ENCODE measurements at places on chromosomes 5 and 9.

GRCh38 chr5:144958002-144958401, 787.3 kb downstream of the KCTD16 start:
- no peak for ATAC-seq

DNA sequence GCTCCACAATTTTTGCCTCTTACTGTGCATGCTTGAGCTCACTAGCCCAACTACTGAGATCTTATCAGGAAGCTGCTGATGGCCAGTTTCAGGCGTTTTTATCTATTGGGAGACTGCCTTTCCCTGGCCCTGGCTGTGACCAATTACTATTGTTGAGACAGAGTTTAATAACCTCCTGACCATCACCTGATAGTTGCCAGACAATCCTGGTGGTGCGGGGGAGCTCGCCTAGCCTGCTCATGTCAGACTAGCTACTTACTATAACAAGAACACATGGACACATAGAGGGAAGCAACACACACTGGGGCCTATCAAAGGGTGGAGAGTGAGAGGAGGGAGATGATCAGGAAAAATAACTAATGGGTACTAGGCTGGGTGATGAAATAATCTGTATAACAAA, 13.0 kb upstream of the OXCT1 start:
- no peak for ATAC-seq

DNA sequence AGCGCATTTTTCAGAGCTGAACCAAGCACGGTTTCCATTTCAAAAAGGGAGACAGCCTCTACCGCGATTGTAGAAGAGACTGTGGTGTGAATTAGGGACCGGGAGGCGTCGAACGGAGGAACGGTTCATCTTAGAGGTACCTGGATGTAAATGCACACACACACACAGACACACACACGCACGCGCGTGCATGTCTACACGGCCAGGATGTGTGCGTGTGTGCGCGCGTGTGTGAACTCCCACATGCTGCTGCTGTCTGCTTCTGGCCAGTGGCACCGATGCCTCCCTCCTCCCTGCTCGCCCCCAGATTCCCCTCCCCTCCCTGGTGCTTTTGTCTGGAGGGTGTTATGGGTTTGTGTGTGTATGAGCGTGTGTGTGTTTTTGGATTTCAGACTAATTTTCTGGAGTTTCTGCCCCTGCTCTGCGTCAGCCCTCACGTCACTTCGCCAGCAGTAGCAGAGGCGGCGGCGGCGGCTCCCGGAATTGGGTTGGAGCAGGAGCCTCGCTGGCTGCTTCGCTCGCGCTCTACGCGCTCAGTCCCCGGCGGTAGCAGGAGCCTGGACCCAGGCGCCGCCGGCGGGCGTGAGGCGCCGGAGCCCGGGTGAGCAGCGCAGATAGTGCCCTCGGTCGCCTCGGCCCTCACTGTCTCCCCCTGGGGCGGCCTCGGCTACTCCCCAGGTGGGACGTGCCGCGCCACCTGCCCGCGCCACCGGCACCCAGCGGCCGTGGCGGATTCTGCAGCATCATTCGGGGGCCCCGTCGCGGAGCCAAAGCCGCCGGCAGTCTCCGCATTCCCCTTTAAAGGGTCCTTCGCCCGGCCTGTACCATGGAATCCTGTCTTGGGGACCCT, at the start of gene NTRK2:
Gene NTRK2 (plus strand): TSS at position 442 of the 850 bp plus-strand sequence. CDS start 1,020 bp downstream, outside the sequence.
- peak; percentile 25 for ATAC-seq

- no peak for ATAC-seq
Measured at GRCh38 chr5:364497-364896, 43.0 kb downstream of the AHRR start.

DNA sequence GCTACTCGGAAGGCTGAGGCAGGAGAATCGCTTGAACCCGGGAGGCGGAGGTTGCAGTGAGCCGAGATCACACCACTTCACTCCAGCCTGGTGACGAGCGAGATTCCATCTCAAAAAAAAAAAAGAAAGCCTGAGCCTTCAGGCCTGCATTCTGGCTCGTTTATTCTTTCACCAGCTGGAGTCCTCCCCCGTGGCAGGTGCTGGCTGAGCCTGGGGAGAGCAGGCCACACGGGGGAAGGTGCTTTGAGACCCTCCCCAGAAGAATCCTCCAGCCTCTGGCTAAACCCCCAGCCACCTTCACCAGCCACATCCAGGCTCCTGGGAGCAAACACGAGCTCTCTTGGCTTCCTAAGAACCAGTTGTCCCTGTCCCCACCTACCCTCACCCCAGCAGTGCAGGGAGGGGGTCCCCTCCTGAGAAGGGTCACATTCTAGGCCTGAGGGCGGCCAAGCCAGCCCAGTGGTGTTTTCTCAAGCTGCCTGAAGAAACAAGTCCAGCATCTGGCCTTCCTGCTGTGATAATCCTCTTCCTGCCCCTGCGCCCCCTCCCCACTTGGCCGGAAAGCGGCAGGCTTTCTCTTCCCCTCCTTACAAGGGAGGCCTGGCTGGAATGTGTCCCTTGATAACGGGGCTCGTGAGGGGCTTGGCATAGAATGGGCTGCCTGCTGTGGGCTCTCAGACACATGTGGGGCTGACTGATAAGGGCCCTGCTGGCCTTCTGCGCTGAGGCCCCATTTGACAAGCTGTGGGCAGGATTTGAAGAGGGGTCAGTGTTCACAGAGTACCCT, 41.5 kb downstream of the PLPP7 start:
- no peak for ATAC-seq

DNA sequence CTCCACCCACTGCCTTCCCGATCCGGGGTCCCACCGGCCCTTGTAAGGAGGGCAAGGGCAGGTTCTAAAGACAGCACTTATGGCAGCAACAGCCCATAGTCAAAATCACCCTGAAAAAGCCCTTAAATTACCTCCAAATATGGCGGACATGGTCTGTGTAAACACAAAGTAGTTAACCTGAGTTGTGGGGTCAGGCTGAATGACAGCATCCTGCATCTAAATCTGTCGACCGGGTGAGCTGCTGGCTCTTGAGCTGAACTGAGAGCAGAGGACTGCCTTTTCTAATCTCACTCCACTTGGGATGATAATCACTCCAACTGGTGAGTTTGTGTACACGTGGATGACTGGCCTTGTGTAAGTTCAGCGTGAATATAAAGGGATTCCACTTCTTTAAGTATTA, 249.6 kb downstream of the DENND1A start:
- ATAC-seq = no peak

DNA sequence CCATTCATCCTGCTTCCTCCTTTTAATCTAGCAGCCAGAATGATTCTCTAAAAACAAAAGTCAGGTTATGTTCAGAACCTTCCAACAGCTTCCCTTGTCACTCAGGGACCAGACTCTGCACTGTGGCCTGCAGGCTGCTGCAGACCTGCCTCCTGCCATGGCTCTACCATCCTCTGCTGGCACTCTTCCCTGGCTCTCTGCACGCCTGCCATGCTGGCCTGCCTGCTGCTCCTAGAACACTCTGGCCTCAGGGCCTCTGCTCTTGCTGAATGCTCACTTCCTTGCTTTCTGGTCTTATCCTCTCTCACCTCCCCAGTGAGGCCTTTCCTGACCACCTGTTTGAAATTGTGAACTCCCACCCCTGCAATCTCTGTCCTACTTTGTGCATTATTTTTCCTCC, 149.4 kb downstream of the CD180 start:
- ATAC-seq = no peak

GRCh38 chr9:9625248-9625647, 987.6 kb downstream of the PTPRD start:
- ATAC-seq = peak; percentile 58

DNA sequence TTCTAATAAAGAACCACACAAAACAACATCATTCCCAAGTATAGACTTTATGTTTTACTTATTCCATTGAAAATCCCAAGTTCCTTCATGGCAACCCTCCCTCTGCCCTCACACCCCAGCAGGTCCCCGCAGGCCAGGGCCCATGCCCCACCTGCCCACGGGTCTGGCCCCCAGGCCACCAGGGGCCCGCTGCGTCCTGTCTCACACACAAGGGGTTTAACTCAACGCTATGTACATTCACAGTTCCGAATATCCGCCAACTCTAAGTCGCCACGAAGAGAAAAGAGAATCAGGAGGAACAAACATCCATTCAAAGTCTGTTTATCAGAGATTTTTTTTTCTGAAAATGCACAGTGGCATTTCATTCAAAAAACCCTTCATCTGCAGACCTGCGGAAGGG, 16.2 kb upstream of the SLC6A3 start:
- no peak for ATAC-seq

- no peak for ATAC-seq
Measured at GRCh38 chr9:33151007-33151557, 16.1 kb downstream of the B4GALT1 start.

GRCh38 chr5:136258463-136258862, 65.5 kb upstream of the SMIM32 start:
- no peak for ATAC-seq

- ATAC-seq = no peak
Measured at GRCh38 chr5:10663489-10664179, 97.4 kb downstream of the DAP start.

GRCh38 chr9:27801545-27801944, 228.3 kb upstream of the C9orf72 start:
- no peak for ATAC-seq

GRCh38 chr9:131043646-131044045, 34.7 kb downstream of the LAMC3 start:
- no peak for ATAC-seq

DNA sequence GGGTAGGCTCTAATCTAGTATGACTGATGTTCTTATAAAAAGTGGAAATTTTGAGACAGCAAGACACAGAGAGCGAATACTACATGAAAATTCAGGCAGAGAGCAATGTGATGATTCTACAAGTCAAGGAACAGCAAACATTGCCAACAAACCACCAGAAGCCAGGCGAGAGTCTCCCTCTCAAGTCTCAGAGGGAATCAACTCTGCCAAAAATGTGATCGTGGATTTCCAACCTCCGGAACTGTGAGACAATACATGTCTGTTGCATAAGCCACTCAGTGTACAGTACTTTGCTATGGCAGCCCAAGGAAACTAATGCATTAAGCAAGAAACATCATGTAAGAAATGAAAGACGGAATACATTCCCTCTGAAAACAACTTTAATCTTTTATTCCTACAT, 52.1 kb upstream of the CCNG1 start:
- ATAC-seq = no peak

GRCh38 chr5:154015071-154015693, 23.5 kb downstream of the FAM114A2 start:
- no peak for ATAC-seq

DNA sequence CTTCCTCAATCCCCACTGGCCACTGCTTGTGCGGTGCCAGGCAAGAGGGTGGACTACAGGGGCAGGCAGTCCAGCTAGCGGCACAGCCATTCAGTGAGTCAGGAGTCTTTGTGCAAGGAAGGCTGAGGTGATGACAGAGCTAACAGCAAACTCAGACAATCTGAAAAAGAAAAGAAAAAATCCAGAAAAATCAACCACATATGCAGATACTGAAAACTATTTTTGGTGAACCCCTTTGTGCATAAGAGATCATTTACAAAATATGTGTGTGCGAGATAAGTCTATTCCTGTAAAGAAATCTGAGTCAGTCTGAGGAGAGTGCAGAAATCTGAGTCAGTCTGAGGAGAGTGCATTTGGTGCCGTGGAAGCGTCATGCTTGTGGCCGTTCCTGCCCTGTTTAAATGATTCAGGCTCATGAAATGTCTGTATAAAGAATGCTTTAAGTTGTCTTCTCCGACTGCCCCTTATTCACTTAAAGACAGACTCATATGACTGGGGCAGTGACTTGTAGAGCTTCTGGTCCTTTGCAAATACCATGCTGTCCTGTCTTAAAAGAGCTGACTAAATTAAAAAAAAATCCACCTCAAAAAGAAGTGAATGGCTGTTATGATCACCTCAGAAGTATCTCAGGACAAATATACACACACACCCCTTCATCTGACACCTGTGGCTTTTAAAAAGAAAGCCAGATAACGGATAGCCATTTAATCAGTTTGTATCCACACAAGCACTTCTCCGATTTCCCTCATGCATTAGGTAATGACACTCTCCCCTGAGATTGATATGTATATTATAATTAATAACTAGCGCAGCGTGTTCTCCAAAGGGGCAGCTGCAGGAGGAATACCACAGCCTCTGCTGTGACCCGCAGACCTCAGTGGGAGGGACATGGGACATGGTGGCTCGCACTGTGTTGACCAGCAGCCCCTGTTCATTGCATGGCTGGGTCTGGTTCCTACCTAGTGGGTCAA, 47.3 kb downstream of the TRIO start:
- no peak for ATAC-seq

- peak; percentile 44 for ATAC-seq
Measured at GRCh38 chr9:84953797-84954705, 284.5 kb downstream of the NTRK2 start.

DNA sequence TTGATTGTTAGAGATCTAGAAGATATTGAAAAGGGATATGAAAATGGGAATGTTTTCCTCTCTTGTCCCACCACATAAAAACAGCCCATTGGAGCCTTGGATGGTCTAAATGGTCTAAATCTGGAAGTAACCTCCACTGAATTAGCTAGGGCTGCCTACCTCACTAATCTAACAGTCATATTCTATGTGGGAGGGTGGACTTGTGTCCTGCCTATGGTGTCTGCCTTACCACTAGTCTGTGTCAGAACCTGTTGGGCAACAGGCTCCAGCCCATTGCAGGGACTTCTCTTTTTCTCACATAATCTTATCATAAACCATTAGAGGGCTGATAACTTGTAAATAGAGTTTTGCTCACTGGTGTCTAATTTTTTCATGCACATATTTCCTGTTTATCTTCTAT, 548.8 kb upstream of the CDH18 start:
- no peak for ATAC-seq

DNA sequence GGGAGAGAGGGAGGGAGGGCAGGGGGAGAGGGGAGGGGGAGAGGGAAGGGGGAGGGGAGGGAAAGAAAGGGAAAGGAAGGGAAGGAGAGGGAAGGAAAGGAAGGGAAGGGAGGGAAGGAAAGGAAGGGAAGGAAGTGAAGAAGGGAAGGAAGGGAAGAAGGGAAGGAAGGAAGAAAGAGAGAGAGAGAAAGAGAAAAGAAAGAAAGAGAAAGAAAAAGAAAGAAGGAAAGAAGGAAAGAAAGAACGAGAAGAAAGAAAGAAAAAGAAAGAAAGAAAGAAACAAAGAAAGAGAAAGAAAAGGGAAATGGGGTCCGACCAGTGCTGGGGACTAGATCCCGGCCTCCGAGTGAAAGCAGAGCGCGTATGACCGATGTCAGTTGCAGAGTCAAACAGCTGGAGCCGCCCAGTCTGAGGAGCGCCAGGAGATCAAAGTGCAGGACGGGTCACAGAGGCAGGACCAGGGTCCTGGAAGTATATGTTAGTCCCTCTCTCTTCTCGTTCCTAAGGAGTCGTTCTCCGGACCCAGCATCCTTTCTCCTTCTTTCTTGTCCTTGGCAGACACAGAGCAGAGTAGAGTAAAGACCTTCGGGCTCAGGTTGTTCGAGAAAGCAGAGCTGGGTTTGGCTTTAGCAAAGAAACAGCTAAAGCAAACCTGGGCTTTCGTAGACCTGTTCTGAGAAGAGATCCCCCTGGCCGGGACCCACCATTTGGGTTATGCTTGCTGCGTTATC, 305.4 kb upstream of the MSX2 start:
- ATAC-seq = peak; percentile 22

GRCh38 chr9:137172901-137173795, 1.3 kb upstream of the TMEM210 start:
- ATAC-seq = no peak

- no peak for ATAC-seq
Measured at GRCh38 chr9:99401680-99402504, 179.8 kb downstream of the SEC61B start.
